ENCODE measurements at places on chromosomes 2 and 18.

GRCh38 chr18:59681521-59682004 is 15.7 kb downstream of the CCBE1 start:
- no peak for DNase-seq

- DNase-seq: no peak
Observed at GRCh38 chr18:11042247-11042646, 107.1 kb downstream of the PIEZO2 start.

- no peak for DNase-seq
Observed at GRCh38 chr2:204177977-204178522, 241.5 kb downstream of the ICOS start.

DNA sequence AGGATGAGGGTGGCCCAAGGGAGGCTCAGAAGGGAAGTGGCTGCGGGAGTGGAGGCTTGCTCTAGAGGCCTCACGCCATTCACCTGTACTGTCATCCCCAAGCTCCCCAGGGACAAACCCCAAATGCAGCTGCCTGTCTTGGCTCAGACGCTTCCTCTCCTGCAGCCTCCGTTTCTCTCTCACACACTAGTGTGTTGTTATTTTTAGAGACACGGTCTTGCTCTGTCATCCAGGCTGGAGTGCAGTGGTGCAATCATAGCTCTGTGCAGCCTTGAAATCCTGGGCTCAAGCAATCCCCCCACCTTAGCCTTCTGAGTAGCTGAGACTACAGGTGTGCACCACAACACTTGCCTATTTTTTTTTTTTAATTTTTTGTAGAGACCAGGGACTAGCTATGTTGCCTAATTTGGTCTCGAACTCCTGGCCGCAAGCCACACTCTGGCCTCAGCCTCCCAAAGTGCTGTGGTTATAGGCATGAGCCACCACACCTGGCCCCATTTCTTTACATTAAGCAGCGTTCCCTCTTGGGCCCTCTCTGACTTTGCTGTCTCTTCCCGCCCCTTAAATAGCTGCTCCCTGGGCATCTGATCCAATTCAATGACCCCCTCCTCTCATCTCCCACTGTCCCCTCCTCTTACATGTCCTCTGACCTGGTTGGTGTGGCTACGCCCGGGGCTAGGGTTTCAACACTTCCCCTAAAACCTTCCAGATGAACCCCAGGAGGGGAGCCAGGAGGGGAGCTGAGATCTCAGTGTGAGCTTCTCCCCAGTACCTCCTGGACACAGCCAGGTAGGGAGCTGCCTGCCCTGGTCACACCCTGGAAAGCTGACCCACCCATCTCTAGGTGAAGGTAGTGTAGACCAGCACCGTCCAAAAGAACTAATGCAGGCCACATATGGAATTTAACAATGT is 24.0 kb upstream of the LOXHD1 start:
- DNase-seq: no peak

GRCh38 chr18:53755914-53756609 is 468.4 kb downstream of the MBD2 start:
- peak; percentile 11 for DNase-seq

DNA sequence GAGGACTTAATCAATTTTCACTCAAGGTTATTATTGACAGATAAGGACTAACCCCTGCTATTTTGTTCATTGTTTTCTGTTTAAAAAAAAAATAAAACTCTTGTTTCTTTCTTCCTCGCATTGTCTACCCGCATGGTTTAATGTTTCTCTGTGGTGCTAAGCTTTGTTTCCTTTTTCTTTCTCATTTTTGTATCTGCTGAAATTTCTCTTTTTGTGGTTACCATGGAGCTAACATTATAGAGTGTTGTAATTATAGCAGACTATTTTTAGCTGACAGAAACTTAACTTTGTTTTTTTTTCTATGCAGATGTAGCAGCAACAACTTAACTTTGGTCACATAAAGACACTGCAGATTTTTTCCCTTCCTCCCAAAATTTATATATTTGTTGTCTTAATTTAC is 43.1 kb upstream of the CHN1 start:
- no peak for DNase-seq

DNA sequence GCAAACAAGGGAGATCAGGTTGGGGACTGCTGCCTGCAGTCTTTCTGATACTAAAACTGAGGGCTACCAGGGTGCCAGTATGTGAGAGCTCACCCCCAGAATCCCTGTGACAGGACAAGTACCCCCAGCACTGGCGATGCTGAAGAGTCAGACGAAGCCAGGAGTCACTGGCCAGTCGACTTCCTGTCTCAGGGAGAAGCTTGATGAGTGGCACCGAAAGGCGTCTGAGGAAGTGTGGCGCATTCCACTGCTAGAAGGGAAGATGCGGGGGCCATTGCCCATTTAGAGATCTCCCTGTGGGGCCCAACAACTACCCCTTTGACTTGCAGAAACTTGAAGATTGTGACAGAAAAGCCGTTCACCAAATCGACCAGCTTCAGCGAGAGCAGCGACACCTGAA is 22.0 kb downstream of the MXD1 start:
- DNase-seq: no peak

DNA sequence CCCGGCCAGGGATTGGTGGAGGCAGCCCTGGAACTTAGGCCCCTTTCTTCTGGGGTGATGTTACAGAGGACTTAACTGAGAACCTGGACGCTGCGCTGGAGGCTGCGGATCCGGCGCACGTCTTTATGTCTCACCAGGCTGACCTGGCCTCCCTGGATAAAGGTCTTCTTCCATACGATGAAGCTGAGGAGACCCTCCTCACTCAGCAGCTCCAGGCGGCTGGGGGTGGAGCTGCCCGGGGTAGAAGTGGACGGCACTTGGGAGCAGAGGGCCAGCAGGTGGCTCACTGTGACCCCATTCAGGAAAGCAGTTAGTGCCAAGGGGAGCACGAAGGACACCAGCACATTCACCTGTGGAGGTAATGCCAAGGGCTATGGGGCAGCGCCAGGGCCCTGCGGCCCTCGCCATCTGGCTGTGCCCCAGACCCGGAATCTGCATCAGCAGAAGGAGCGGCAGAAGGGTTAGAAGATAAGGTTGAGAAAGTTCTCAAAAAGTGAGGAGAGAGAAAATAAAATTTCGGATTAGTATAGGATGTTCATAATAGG is 8.0 kb downstream of the NTSR2 start:
- no peak for DNase-seq

- DNase-seq: no peak
Observed at GRCh38 chr2:216188956-216189355, 79.8 kb downstream of the XRCC5 start.

DNA sequence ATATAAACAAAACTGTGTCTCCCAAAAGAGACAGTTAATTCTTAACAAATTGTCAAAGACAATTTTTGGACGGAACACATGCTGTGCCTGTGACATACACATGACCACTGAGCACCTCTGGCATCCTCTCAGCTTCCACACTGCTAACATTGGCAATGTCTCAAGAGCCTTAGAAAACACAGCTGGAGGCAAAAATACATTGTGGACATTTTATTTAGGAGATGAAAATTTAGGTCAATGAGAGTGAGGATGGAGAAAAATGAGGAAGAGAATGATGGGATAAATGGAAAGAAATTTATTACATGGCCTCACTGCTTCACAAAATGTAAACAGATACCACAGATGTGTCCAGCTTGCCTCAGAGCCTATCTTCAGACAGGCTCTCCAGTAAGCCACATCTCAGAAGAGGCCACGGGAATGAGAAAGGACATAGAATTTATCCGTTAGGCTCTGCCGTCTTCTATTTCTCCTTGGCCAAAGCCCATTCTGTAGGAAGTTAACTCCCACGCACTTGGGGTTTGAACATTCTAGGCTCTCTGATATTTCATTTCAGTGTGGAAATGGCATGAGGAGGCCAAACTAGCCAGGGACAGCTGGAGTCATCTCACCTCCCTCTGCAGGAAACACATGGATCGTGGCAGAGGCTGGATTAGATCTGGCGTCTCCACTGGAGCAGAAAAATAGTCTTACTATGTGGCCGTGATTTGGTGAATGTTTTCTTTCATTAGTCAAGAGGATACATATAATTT is 519.4 kb upstream of the DSEL start:
- no peak for DNase-seq

GRCh38 chr2:72871060-72871459 is 16.1 kb upstream of the SPR start:
- no peak for DNase-seq

DNA sequence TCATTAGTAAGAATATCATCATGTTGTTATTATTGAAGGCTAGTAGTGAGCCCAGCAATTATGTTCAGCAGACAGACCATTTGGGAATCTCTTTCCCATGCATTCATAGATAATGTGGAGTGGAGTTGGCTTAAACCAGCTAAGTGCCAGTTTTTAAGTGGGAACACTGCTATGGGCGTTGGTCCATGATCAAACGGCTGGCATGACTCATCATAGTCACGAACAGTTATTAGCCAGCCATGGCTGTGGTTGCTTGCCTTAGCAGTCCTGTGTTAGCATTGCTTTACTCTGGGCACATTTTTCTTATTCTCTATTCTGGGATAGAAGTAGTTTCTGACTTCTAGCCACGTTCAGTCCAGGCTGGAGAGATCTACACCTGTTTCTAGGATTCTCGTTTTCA is 17.7 kb downstream of the EIF4E2 start:
- DNase-seq: no peak

GRCh38 chr2:34909992-34910705 is 1311.0 kb upstream of the FAM98A start:
- DNase-seq: no peak

DNA sequence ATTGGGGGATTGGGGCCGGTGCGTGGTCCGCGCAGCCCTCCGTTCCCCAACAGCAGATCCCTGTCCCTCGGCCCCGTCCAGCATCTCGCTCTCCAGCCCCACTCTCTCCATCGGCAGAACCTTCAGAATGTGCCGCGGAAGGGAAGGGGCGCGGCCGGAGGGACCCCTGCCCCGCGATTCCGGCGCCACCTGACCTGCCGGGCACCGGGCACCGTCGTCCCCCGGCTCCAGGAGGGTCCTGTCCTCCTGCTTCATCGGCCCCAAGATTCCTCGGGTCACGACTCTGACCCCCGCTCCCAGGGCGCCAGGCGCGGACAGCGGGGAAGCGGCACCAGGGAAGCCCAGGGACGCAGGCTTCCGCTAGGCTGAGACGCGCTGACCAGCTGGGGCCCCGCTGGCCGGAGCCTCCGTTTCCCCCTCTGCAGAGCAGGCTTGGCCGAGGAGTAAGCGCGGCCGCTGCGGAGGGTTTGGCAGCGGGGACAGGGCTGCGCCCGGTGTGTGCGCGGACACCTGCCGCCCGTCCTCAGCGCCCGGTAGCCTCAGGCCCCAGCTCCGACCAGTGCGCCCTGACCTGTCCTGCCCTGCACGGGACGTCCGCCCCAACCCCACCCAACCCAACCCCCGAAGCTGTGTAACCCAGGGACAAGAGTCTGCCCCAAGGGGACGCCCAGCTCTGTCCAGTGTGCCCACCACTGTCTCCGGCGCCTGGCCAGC is 16.8 kb upstream of the BOK start:
- DNase-seq: no peak

DNA sequence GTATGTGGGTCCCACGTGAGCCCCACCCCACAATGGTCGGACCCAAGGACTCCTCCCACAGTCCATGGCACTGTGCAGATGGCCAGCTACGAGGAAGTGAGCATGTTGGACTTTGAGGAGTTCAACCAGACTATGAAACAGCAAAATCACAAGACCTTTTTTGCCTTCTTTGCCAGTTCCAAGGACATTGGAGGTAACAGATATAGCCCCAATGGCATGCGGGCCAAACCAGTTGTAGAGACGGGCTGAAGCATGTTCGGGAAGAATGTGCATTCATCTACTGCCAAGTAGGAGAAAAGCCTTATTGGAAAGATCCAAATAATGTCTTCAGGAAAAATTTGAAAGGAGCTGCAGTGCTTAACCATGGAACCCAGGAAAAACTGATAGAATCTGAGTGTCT is 12.6 kb downstream of the DNER start:
- DNase-seq: no peak

DNA sequence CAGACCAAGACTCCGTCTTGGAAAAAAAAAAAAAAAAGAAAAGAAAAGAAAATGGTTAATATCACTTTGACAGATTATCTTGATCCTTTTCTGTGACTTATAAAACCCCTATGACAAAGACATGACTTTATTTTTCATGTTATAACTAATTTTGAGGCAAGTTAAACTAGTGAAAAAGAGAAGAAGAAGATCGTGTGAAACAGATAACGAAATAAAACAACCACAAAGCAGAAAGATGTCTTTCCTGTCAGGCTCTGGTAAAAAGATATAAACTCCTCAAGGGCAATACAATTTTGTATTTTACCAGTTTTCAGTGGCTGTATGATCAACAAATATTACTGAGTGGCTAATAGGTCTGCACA is 13.4 kb upstream of the RBMS1 start:
- no peak for DNase-seq

DNA sequence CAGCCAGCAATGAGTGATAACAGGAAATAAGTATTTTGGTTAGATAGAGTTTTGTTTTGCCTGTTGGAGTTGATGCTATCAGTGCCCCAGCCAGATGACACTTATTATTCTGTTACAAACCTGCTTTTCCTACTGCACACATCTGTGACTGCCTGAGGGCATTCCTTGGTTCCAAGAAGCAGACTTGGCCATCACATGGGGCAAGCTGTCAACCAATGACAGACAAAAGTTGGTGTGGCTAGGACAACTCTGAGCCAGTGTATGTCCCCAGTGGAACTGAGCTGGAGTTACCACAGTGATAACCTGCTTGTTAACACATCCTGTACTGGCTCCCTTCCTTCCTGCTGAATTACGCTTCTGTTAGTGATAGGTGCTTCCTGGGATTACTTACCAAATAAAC is 54.5 kb downstream of the FAM171B start:
- DNase-seq: no peak

DNA sequence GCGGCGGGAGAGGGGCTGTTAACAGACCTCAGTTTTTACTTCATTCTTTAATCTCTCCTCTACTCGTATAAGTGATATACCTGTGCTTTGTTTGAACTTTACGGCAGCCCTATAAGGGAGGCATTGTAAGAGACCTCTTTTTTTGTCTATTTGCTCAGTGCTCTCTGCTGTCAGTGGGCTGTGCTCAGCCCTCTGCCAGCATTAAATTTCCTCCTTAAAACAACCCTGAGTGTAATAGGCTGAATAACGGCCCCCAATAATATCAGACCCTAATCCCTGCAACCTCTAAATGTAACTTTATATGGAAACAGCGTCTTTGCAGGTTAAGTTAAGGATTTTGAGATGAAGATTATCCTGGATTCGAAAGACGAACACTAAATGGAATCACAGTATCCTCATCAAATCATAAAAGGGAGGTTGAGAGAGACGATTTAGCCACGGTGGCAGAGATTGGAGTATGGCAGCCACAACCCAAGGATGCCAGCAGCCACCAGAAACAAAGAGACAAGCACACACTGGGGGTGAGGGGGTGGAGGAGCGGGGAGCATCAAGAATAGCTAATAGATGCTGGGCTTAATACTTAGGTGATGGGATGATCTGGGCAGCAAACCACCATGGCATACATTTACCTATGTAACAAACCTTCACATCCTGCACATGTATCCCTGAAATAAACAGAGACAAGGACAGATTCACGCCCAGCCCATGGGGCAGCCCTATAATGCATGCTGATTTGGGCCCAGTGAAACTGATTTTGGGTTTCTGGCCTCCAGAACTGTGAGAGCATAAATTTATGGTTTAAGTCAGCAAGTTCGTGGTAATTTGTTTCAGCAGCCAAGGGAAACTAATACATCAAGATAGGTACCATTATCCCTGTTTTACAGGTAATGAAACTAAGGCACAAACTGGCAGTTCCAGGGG is 894 bp upstream of the FARSB start:
- no peak for DNase-seq
